HEK293T (cell line): ENCODE measurements at places on chromosomes 6 and 20.

DNA sequence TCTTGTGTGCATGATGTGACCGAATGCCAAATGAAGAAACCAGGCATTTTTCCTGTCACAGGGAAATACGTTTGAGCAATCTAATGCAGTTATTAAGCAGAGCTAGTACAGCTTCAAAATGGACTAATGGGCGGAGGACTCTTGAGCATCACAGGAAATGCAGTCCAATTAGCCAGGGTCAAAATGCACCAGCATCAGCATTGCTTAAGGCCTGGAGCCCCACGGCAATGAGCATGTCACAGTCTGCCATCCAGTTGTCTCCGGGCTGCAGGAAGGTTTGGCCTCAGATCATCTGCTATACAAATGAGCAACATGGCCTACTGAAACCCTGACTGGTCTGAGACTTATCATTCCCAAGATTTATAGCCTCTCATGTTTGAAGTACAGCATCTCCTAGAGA, 652.1 kb upstream of the SLC35B3 start:
- DNase-seq = no peak

GRCh38 chr6:107711412-107712236, 112.5 kb downstream of the SCML4 start:
- DNase-seq = no peak

GRCh38 chr6:2081155-2082138, 164.0 kb downstream of the GMDS start:
- DNase-seq = no peak

DNA sequence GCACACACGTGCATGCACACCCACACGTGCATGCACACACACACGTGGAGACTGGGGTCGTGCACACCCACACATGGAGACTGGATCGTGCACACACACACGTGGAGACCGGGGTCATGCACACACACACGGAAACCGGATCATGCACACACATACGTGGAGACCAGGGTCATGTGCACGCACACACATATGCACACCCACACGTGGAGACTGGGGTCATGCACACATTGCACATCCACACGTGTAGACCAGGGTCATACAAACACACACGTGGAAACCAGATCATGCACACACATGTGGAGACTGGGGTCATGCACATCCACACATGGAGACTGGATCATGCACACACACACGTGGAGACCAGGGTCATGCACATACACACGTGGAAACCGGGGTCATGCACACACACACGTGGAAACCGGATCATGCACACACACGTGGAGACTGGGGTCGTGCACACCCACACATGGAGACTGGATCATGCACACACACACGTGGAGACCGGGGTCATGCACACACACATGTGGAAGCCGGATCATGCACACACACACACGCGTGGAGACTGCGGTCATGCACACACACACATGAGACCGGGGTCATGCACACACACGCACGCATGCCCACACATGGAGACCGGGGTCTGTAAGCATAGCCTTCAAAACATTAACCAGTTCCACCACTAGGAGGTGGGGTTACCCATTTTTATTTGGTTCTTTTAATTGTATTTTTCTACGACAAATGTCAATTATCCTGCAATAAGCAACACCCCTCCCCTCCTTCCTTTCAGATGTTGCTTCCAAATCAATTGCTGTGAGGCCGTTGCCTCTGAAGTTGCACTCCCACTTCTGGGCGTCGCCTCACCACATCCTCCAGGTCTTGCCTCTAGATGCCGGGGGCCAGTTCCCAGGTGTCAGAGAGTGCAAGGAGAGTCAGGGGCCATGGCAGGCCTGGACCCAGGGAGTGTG, 95.8 kb downstream of the TMEM242 start:
- no peak for DNase-seq

DNA sequence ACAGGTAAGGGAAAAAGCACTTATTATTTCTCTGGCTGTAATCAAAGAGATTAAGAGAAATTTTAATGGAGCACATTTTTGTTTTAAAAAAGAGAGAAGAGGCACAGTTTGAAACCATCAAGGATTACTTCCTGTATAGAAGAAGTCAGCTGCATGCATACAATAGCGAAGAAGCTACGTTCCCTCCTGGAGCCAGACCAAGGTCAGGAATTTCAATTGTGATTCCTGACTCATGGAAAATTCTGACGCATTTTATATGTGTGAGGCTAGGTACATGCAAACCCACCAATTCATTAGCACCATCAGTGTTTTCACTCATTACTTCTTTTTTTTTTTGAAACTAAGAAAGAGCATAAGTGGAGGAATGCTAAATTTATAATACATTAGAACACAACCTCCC, 232.7 kb upstream of the SGK1 start:
- DNase-seq = no peak

GRCh38 chr6:43268355-43268700, 25.0 kb downstream of the TTBK1 start:
- no peak for DNase-seq

GRCh38 chr20:48687117-48687800, 140.5 kb downstream of the PREX1 start:
- DNase-seq = no peak

DNA sequence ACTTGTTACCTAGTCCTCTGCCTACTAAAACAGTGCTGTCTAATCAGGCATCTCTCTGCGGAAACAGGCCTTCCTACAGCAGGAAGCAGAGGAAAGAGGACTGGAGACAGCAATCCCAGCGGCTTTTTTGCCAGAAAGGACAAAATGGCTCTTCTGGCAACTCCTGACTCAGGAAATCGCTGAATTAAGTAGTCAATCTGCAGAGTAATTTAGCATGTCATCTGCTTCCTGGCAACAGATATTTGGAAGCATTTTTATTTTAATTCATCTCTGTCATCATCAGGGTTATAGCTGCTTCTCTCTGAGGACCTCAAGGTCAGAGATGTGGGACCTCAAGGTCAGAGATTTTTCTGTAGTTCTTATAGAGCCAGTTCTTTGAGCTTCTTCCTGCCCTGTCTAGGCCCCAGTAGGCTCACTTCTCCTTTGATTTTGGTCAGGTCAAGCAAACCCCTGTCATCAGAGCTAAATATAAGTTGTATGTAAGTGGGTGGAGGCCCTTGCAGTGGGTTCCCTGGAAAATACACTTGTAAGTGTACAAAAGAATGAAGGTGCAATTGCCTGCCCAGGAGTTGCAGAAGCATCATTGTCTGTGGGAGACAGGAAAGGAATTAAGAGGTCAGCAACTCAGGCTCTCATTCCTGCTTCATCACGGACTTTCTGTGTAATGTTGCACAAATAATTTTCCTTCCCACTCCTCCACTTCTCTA, 229.4 kb downstream of the ALDH8A1 start:
- DNase-seq = no peak

DNA sequence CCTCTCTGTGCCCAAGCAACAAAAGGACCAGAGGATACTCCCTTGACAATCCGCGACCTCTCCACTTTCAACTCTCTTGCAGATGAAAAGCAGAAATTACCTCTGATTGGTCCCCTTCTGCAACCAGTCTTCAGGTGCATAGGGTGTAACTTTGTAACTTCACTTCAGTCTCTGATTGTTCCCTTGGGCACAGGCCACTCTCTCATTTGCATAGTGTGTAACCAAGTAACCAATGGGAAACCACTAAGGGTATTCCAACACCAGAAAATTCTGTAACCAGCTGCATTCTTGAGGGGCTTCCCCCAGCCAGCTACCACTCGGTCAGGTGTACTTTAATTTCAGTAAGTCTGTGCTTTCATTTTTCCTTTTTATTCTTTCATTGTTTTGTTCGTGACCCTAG, 4.4 kb upstream of the RAET1L start:
- DNase-seq = no peak

DNA sequence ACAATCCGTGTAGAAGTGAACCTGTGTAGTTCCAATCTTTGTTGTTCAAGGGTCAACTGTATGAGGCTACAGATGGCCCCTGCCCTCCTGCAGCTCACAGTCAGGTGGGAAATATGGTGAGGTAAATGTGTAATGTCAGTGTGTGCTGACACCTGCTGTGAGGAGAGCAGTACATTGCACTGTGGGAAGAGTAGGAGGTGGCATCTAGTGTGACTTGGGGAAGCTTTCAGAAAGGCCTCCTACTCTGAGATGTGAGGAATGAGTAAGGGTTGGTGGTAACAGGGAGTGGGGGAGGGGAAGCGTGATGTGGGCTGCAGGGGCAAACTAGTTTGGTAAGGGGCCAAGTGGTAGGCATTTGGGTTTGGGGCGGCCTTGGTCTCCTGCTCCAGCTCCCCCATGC, 188.8 kb downstream of the FARS2 start:
- no peak for DNase-seq

DNA sequence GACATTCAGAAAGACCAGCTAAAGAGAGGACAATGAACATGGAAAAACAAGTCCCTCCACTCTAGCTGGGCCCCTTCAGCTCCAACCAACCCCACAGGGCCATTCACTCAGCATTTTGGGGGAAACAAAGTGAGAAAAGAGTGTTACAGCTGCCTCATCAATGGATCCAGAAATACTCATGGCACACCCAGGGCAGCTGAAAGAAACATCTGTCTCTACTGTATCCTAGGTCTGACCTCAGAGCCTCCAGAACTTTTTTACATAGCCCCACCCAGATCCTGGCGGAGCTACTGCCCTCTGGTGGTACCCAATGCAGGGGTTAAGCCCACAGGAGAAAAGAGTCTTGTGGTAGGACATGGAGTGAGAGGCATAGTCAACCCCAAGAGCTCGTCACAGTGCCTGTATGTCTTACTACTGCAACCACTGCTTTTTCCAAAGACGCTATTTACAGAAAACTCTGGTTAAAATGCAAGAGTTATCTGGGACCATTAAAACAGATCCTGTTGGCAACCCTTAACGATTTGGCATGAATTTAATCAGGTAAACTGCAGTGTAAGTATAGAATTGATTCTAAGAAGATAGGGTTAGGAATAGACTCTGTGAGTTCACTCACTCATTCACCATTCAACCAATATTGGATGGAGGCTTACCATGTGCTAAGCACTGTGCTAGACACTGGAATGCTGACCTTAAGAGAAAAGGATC, 37.4 kb upstream of the FAM83C start:
- peak; percentile 71 for DNase-seq

- DNase-seq = no peak
These were observed 10.0 kb downstream of the PYGB start for GRCh38 chr20:25257756-25258475.

DNA sequence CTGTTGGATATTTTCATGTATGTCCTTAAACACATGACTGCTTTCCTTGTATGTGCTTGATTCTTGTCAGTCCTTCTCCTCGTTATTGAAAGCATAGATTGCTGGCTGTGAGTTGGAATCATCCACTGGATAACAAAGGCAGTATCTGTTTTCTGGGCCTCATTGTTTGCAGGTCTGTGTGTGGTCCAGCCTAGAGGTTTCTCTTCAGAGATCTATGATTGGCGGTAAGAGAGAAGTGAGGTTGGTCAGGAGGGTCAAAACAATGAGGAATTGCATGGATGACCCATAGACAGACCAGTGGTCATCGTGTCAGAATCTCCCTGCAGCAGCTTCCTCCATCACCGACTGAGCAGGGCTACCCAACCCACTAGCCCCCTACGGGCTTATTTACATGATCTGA, 915.0 kb downstream of the KIF16B start:
- no peak for DNase-seq

DNA sequence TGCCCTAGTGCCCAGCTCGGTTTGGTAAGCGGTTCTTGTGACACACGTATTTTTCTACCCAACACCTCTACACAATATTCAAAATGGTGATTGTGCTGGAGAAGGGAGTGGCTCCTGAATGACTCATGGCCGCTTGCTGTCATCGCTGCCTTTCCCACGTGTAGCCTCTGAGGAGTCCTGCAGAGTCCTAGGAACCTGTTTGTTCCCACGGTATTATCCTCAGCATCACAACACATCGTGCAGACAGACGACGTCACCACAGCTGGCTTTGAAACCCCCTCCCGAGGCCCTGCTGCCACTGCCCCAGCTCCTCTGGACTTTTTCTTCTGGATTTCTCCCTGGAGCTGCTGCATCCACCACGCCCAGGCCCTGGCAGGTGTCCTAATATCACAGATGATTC, 353.5 kb downstream of the SMOC2 start:
- no peak for DNase-seq

DNA sequence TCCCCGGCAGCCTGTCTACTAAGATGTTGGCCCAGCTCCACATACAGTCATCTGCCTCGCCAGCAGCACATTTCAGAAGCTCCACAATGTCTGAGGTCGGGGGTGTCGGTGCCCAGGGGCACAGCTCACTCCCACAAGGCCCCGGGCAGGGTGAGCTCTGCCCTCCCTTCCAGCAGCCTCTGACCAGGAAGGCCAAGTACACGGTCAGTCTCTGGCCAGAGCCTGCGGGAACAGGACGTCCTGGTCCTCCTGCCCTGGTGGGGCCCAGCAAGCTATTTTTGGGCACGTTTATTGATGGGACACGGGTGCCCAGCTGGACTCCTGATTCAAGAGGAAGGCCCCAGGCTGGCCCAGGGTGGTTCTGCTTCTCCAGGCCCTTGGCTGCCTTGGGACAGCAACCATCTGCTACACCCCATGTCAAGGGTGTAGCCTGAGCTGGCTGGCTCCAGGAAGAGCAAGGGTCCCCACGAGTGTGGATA, 114.9 kb upstream of the PTPN1 start:
- DNase-seq = no peak

DNA sequence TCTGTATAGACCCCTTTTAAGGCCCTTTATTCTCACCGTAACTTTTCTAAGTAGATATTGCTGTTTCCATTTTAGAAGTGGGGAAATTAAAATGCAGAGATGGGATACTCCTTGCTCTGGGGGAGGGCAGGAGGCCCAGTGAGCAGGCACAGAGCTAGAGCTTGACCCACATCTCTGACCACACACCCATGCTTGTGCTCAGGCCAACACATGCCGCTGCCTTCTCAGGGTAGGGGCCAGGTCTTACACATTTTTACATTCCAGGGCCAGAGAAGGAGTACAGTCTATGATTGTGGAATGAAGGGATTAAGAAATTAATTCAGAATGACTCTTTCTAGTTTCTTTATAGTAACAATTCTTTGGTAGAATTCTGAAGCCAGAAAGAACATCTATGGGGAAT, 104.8 kb downstream of the SOBP start:
- DNase-seq = no peak

GRCh38 chr20:44422083-44422482, 53.6 kb upstream of the TTPAL start:
- DNase-seq = no peak

- DNase-seq = no peak
These were observed 111.3 kb downstream of the LRRC1 start for GRCh38 chr6:53906103-53906502.

GRCh38 chr6:158039571-158040050, 57.9 kb downstream of the SYNJ2 start:
- no peak for DNase-seq

DNA sequence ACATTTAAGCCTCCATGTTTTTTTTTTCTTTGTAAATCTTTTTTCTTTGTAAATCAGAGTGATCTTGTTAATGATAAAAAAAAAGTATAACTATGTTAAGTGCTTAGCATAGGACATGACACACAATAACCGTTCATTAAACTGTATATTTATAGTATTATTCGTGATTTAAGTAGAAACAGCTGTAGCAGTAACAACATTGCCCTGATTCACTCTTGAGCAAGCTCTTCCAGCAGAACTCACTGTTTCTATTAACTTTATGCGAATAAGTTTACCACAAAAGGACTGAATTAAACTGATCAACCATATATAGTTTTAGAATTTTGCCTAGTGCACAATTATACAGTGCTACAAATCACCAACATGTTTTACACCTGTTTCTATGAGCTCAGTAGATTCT, 1338.0 kb upstream of the EYS start:
- DNase-seq = no peak

- no peak for DNase-seq
These were observed 506 bp downstream of the RGS17 start for GRCh38 chr6:153130515-153131036.

- DNase-seq = peak; percentile 72
These were observed at the start of gene SERPINB1 for GRCh38 chr6:2841264-2842138. Gene SERPINB1, minus strand, starts transcription at chr6:2841863. Its CDS starts 1,277 bp downstream, at chr6:2840586.
